ENCODE measurements at places on chromosomes 12 and 14.

DNA sequence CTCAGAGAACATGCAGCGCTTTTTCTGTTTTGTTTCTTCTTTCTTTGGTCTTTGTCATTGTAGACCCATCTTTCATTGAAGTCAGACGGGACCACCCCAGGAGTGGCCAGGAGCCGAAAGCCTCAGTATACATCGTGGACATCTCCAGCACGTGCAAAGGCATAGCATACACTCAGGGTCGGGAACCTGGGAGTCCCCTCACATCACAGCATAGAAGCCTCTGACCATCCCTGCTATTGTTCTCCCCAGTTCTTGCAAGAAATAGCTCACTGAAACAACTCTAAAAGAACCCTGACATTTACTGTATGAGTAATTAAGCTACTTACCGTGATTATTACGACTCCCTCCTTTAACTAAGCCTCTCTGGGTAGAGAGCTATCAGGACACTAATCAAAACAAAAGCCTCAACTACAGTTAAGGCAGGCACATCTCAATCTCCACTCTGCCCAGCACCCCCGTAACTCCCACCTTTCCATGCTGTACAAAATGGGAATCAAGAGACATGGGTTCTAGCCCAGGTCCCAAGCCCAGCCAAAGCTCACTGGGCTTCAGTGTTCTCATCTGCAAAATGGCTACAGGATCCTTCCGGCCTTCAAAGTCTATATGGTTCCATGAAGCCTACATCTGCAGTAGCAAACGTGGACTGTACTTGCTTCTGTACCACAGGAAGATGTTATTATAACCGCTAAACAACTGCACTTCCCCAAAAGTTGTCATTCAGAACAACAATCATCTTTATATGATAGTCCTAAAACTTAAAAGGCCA is 6.7 kb downstream of the CCDC88C start:
- no peak for DNase-seq

DNA sequence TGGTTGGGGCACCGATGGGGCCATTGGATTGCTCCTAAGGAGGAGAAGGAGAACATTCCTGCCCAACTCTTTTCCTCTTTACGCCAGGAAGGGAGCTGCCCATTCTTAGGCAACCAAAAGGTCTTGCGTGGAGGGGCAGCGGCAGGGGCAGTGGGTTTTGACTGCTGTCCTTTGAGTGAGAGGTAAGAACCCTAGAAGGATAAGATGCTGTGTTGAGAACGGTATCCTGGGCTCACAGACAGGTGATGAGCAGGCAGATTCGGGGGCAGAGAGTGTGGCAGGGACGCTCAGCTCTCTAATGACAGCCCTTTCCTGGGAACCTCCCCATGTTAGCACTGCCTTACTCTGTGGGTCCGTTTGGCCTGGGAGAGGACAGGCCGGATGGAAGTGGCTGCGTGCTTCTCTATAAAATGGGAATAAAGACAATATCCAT is 13.2 kb downstream of the LRTM2 start:
- no peak for DNase-seq

- no peak for DNase-seq
These were observed 95.6 kb downstream of the ETV6 start for GRCh38 chr12:11745113-11745512.

- no peak for DNase-seq
These were observed 370.3 kb upstream of the TMEM132C start for GRCh38 chr12:127896661-127897060.

DNA sequence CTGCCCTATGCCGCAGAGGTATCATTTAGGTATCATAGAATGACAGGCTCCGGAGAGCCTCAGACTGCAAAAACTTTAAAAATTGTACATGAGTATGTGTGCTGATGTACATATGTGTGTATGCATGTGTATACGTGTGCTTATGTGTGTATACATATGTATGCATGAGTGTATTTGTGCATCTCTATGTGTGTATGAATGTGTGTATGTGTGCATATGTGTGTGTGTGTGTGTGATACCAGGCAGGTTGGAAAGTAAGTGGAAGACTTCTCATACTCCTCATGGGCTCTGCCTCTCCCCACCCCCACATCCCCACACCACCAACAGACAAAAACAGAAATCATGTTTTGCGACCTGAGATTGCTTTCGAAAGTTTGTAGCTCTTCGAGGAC is 621 bp upstream of the TMEM117 start:
- DNase-seq, result no peak

DNA sequence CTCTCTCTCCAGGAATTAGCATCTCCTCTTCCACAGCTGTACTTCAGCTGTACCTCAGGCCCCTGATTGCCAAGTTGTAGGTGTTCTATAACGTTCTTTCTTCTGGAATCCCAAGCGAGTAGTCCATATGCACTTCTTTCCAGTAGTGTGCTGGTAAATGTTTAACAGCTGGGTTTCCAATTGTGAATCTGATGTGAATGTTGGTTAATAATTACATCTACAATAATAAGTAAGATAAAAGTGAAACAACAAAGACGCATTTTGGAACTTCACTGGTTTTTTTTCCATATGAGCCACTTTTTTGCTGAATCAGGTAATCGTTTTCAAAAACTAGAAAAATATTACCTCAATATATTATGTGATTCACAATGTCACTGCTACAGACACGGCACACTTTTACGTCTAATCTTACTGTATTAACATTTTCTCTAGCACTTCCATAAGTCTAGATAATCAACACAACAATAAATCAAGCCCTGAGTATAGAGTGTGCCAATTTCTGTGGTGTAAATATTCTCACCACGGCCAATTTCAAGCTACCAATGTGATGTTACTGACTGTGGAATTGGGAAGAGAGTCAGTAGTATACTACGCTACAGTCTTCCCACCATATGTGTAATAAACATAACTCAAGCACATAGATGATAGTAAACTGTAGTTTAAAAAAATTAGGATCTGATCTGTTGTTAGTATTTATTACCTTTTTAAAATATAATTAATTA is 113.0 kb downstream of the ZFP36L1 start:
- no peak for DNase-seq

- no peak for DNase-seq
These were observed at the start of gene CYP27B1 for GRCh38 chr12:57766464-57767304. TSS of gene CYP27B1 (minus strand) at chr12:57767078. CDS start at chr12:57767041, 37 bp downstream.

DNA sequence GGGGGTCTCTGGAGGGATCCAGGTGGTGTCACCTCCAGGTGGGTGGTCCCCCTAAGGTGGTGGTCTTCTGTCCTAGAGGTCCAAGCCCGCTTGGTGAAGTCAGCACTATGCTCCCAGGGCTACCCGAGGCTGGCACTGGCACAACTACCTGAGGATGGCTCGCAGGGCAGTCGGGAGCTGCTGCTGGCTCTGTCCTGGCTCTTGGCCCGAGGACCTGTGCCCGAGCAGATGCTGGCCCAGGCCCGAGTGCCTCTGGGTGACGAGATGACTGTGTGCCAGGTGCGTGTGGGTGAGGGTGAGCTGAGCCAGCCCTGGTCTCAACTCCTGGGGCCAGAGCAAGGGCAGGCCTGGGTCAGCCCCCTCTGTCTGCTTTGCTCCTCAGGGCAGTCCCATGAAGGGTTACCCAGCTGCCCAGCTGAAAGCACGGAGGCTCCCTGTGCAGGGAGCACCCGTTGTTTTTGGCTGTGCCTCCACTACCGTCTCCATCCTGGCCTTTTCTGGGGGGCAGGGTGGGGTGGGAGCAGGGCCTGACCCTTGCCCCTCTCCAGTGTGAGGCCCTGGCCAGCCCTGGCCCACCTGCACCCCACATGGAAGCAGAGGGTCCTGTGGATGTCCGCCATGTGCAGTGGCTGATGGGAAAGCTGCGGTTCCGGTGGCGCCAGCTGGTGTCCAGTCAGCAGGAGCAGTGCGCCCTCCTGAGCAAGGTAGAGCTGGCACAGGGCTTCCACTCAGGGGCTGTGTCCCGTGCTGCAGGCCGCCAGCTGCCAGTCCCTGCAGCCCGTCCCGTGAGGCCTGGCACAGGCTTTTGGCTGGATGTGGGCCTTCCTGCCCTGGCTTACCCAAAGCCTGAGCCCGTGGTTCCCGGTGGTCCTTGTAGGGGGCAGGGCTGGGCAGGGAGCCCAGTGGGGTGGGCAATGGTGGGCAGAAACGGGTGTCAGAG is 1.3 kb downstream of the TEDC1 start:
- no peak for DNase-seq

DNA sequence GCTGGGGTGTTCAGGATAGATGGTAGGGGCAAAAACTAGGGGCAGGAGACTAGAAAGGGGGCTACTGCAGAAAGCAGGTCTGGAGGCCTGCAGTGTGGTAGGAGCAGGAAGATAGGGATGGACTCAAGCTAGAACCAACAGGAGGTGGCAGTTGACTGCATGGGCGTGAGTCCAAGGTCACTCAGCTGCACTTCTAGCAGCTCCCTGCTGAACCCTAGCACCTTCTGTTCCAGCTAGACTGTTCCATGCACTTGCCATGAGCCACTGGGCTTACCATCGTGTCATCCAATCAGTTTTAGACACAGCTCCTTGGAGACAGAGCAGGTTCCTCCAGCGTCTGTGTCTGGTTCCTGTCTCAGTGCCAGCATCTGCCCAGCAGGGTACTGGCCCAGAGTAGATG is 11.3 kb upstream of the KRT8 start:
- no peak for DNase-seq

DNA sequence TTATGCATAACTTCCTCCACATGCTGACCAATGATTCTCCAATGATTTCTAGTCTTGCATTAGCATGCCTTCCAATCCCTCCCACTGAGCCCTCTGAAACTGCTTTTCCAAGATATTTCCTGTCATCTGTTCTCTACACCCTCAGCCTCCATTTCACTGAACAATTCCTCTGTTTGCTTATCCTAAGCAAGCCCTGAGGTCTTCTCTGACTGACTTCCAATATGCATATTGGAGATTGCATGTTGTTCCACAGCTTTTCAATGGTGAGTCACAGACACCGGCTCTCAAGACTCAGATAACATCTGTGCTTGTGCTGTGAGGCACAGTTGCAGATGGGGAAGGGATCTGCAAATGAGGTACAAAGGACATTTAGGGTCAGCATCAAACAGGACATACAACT is 141.0 kb downstream of the SLC16A7 start:
- no peak for DNase-seq

DNA sequence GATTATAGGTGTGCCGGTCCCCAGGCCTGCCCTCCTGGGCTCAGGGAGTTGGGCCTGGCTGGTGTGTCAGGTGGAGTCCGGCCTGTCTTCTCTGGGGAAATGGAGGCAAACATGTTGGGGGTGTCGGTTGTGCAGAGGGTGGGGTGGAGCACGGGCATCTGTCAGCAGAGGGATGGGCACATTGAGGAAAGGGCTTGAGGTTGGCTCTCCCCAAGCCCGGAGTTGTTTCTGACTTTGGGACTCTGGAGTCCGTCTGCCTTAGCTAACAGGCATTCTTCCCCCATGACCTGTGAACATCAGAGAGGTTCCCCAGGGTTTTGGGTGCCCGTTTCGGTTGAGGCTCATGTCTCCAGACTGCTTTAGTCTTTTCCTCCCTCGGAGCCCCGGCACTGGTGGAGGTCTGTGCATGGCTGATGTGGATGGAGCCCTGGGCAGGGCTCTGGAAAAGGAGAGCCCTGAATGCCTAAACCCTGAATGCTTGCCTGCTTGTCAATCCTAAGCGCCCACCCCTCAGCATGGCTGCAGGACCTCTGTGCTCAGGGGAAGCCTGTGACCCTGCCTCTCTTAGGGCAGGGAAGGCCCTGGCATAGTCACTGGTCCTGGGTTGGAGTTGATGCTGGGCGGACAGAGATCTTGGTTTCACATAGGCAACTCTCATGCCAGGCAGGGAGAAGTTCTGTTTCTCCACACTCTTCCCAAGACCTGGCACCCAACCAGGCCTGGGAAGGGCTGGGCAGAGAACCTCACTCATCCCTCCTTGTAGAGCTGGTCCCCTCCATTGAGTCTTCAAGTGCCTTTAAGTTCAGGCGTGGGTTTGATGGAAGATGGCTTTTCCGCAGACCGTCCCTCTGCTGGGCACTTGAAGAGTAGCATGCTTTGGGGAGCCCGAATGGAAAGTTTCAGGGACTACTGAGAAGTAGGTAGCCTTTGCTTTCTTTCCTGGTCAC is 12.9 kb downstream of the NYNRIN start:
- DNase-seq, result peak; percentile 22

Measured in activated naive CD4-positive, alpha-beta T cell treated with Interleukin-2 at 50 U/mL for 16 hours (primary cell).